Left colon (tissue), 2 donors: ENCODE measurements at places on chromosomes 16 and 17. TPM values are rescaled to one million over a fixed set of nuclear protein-coding genes. Genes with fewer than 3 reads are reported as not detected.

- no peak for DNase-seq
Measured at GRCh38 chr16:346587-346986, 5.9 kb downstream of the AXIN1 start.

GRCh38 chr16:21659124-21659523 lies 4.6 kb upstream of the OTOA start:
- DNase-seq, result no peak

DNA sequence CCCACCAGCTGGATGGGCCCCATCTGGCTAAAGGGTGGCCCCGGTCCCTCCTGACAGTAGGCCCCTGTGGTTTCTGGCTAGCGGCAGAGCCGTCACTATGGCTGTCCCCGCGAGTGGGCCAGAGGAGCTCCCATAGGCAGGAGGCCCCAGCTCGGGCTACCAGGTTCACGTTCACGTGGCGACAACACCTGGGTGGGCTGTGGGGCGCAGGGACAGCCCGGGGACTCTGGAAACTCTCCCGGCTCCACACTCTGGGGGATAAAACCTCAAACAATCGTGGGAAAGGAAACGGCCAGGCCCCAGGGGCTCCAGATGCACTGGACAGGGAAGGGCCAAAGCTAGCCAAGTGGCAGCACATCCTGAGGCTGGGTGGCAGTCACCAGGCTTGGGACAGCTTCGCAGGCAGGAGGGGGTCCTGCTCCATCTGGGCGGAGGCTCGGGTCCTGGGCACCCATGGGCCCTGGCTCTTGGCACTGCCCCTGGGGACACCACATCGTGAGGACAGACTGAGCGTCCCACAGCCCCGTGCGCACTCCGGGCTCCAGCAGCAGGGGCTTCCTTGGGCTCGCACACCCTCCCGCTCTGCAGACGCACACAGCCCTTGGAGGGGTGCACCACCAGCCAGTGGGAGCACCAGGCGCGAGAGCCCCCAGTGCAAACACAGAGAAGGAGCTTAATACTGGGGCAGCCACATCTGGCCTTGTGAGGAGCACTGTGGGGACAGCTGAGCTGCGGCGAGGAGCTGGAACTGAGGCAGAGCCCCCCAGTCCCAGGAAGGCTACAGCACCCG lies 4.4 kb downstream of the RNF166 start:
- DNase-seq, result no peak

The PRDM7 gene
- not detected for total RNA-seq

The SUMO2 gene
- 254 TPM for total RNA-seq
